ENCODE measurements at places on chromosomes 6 and 20.

- no peak for DNase-seq
These were observed 103.0 kb downstream of the LMBRD1 start for GRCh38 chr6:69693762-69694161.

DNA sequence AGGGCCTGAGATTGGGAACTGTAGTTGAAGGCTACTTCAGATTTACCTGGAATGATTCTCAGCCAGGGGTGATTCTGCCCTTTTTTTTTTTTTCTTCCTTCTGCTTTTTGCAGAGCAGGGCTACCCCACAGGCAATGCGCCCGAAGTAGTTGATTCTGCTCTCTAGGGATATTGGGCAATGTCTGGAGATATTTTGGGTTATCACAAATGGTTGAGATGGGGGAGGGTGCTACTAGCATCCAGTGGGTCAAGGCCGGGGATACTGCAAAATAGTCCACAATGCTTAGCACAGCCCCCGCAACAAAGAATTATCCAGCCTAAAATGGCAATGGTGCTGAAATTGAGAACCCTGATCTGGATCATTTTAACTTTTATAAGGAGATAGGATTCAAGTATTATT is 71.2 kb upstream of the ZMYND8 start:
- no peak for DNase-seq

- DNase-seq: no peak
These were observed 11.8 kb upstream of the SPAG4 start for GRCh38 chr20:35603695-35604448.

GRCh38 chr6:155075930-155076695 is 81.0 kb downstream of the TIAM2 start:
- no peak for DNase-seq

- no peak for DNase-seq
These were observed 1688.5 kb downstream of the GRIK2 start for GRCh38 chr6:103081876-103082630.

DNA sequence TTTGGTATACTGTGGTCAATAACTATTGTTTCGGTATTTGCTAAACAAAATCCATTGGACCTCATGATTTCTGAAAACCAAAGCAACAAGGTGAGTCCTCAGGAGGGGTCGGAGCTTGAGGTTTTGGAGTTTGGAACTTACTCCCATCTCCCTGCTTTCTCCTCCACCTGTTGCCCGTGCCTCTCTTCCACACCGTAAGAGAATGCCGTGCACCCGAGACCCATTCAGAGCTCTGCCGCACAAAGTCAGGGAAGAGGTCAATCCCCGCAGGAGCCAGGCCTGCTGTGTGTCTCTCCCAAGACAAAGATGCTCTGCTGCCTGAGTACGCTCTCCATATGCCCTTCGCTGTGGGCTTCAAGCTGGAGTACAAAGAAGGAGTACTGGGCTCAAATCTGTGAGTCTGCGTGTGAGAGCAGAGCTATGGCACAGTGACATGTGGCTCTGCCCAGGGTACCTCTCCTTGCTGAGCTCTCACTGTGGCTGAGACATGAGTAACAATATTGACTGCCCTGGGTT is 23.9 kb downstream of the PXDC1 start:
- no peak for DNase-seq

DNA sequence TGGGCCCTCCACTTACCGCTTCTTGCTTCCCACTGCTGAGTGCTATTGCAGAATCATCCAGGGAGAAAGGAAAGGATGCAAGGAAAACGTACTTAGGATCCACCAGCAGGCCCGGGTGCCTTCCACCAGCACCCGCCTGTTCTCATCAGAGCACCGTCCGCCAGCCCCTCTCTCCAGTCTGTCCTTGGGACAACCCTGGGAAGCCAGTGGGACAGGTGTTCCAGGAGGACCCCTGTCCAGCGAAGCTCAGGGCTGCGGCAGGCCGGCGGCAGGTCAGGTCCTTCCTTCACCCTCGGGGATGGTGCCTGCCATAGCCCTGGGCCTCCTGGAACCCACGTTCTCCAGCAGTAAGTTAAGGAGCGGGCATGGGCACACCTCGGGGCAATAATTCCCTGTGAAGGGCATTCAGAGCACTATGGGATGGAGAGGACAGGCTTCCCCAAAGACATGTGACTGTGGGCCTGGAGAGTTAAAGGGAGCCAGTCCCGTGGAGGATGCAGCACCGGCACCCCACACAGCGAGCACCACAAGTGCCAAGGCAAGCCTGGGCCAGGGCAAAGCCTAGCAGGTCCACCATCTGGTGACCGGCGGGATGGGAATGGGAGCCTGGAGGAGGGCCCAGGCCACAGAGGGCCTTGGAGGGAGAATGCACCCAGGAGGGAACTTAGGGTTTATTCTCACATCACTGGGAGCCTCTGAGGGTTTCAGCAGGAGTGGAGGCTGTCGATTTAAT is 396.7 kb downstream of the TAF4 start:
- DNase-seq: no peak

DNA sequence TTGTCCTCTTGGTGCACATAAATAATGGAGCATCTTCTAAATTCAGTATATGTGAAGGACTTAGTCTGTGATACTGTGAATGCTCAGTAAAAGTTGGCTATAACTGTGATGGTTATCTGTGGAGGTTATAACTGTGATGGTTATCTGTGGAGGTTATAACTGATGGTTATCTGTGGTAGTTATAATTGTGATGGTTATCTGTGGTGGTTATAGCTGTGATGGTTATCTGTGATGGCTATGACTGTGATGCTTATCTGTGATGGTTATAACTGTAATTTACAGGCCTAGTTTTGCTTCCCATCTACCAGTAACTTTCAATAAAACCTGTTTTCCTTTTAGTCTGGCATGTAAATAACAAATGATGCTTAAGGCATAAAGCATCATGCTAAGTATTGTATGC is 16.5 kb downstream of the PTK7 start:
- DNase-seq: no peak

DNA sequence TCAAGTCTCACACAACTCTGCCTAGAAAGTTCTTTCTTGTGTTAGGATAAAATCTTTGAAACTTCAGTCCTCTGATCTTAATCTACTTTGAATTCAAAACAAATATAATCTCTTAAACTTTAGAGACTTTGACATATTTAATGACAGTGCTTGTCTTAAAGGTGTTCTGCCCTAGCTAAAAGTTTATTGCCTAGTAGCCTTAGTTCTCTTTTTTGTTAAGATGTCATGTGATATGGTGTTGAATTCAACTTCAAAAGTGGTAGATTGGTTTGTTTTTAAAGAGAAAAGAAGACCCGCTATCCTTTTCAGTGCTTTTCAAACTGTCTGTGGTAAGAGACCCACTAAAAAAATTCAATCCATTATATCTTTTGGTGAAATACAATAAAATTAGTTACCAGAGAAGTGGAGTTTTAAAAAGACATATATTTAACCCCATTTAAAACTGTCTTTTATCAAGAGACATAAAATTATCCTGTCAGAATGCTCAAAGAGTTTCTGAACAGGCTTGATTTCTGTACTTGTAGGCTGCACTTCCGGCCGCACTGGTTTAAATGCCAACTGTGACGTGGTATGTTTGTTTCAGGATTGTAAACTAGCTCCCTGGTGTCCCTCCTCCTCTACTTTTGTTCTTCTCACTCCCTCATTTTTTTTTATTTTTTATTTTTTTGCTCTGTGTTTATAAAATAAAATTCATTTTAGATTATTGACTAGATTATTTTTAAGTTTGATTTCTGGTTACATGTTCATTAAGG is 76.5 kb downstream of the QKI start:
- peak; percentile 52 for DNase-seq

DNA sequence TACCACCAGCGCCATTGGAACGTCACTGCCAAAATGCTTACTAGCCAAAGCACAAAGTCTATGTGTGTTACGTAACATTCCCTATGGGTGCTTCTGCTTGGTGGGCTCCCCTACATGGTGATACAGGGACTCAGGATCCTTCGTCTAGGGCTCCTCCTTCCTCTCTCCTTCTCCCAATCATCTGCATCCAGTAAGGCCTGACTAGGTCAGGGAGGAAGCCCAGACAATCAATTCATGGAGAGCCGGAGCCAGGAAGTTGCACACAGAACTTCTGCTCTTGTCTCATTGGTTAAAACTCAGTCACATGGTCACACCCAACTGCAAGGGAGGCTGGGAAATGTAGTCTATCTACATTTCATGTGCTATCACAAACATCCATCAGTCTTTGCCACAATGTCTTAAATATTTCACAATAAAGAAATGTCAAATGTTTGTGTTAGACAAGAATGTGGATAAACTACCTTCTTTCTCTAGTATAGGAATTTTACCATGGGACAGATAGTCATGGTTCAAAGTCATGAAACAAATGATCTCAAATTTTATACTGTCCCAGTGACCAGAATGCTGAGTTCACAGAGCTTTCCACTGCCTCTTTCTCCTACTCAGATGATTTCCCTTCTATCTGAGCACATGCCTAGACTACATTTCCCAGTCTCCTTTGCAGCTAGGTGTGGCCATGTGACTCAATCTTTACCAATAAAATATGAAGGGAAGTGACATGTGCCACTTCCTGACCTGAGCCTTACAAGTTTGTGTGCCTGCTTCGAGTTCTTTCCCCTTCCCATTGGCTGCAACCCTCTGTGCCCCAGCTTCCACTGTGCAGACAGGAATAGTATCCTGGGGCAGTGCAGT is 9.3 kb upstream of the KCNK15 start:
- peak; percentile 73 for DNase-seq

DNA sequence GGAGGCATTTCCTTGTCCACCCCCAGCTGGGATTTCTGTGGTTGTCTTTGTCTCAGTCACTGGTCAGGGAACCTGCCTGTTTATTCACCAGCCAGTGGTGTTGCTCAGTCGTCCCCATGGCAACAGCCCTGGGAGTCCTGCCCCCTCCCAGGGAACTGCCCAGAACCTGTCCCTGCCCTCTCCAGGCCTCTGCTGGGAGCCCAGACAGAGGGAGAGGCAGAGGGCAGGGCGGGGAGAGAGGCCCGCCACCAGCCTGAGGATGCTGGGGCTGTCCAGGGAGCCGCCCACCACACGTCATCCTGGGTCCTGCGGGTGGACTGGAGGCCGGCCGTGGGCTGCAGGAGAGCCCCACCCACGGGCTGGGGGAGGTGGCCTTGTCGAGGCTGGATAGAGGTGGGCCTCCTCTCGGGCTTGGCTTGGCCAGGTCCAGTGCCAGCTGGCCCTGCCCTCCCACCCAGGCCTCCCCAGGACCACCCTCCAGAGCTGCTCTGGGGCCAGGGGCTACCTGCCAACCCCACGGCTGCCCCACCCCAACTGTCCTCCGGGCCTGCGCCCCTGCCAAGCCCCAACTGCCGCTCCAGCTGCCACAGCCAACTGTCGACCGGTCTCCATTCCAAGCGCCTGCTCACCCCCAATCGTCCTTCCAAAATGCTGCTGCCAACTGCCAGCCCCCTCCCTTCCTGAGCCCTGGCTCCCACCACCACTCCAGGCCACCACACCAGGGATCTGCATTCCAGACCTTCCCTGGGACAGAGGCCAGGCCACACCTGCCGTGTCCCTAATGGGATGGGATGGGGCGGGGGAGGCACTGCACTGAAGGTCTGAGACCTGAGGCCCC is 4.2 kb upstream of the ZBTB46 start:
- peak; percentile 89 for DNase-seq

DNA sequence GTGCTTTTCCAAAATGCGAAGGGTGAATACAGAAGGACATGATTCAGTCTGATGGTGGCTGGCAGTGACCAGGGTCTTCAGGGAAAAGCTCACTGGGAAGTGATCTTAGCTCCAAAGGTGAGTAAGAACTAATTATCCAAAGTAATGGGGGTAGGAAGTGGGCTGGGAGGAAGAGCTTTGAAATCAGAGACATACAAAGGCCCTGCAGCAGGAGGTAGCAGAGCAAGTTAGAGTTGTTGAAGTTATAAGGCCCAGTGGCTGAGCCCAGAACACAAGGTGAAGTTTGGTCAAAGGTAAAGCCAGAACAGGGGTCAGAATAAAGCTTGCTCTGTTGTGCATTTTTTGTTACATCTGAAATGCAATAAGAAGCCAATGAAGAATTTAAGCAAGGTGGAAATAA is 81.2 kb downstream of the PLCB1 start:
- no peak for DNase-seq

GRCh38 chr6:155341130-155341828 is 27.0 kb upstream of the TFB1M start:
- DNase-seq: peak; percentile 15

- DNase-seq: no peak
These were observed 92.6 kb upstream of the PREP start for GRCh38 chr6:105495515-105495914.

Measured in bronchial epithelial cell (primary cell).